ENCODE measurements at places on chromosomes 3 and 15.

DNA sequence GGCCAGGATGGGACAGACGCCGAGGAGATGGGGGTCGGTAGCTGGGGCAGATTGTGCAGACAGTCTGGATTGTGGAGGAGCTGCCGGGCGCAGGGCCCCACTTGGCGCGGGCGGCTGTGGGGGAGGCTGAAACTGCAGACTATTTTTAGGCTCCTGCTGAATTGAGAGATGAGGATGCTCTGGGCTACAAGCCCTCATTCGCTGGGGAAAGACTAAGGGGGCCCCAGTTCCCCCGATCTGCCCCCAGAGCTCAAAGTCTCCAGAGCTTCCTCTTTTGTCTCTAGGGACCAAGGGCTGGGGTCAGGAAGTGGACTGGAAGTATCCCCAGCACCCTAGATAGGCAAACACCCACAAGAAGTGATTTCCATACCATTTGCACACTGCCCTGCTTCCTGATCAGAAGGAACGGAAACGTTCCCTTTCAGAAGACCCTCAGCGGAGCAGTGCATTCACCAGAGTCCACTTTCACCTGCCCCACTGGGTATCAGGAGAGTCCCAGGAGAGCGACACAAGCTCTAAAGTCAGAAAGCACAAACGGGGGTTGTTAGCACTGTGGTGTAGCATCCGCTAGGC is 29.7 kb downstream of the SEMA7A start:
- no peak for DNase-seq

GRCh38 chr3:102570511-102570910 is 135.7 kb downstream of the ZPLD1 start:
- no peak for DNase-seq

DNA sequence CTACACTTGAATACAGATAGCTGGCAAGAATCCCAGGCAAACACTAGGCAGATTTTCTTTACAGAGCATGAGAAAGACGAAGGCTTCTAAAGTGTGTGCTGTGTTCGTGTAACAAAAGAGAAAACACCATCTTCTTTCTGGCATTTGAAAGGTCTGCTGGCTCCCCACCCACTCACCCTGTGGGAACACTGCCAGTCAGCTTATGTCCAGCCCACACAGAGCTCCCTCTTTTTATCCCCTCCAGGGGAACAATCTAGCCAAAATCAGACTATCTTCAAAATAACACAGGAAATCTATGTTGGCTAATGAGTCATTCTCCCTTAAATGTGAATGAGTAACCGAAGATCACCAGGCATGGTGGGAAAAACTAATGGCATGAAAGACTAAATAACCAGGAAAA is 45.6 kb upstream of the PAQR5 start:
- no peak for DNase-seq

- no peak for DNase-seq
Observed at GRCh38 chr3:28308196-28308595, 40.3 kb upstream of the ZCWPW2 start.

GRCh38 chr15:63528138-63528659 is 23.8 kb downstream of the USP3 start:
- no peak for DNase-seq

DNA sequence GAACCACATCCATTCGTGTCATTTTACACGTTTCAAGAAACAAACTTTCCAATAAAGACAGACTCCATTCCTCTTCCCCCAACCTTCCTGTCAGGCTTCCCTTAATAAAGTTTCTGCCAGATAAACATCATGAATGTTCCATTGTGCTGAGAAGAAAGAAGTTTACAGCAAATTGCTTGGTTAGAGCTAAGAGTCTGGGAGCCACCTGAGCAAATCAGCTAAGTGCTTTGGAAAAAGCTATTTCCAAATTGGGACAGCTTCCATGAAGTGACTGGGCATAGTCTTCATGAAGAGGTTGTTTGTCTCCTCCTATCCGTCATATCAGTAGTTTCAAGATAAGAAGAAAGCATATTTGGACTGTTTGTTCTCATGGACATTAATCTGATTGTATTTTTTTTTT is 77.0 kb downstream of the MAGI1 start:
- no peak for DNase-seq

- no peak for DNase-seq
Observed at GRCh38 chr3:51386852-51387229, 1.8 kb downstream of the MANF start.

DNA sequence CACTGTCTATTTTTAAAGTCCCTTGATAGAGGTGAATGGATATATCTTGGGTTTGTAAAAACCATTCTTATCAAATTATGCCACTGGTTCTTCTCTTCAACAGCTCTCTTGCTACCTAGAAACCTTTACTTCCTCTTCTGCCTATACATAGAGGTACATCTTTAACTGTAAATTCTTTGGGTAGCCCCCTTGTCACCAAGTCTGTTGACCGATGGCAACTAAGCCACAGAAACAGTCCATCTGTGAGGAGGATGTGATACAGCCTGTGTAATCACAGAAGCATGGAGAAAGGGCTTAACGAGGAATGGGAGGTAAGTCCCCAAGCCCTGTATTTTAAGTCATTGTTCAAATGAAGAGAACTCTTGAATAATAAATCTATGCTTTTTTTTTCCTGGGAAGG is 246.5 kb upstream of the MDFIC2 start:
- DNase-seq, result no peak

DNA sequence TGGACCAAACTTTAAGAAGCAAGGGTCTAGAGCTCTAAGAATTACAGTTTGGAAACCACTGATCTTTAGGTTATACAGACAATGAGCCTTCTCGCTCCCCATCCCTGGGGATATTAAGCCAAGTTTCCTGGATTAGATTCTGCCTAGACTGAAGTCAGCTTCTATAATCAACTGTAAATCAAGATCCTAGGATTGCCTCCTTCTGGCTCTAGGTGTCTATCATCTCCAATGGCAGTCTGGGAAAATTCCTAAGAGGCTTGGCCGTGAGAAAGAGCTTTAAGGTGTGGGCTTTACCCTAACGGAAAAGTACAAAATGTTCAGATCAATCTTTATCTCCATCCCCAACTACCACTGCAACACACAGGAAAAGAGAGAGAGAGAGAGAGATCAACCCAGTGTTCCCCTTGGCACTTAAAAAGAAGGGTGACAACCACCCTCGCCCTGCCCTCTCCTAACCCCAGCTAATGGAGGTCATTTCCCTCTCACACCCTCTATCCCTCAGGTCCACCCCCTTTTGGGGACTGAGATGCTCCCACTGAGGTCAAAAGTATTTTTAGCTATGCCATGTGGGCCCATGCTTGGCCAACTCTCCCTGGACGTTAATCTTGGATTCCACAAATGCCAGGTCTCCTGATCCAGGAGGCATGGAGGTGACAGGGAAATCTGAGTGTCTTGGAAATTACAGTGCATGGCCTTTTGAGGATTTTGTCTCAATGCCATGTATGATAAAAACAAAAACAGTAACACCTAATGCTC is 202.8 kb upstream of the BCL6 start:
- DNase-seq, result no peak

DNA sequence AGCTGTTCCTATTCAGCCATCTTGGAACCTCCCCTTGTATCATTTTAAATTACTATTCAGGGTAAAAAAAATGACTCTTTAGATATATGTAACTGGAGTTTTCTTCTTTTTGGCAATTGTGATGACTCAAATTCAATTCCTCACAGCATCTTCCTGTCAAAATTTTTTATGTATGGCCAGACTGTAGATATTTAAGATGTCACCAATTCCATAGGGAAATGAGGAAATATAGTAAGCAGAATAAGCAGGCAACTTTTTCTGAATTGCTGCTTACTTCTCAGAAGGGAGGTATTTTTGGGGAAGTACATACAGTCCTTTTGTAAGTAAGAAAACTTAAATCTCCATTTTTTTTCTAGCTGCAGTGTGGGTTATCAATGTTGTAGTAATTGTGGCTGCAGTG is 28.8 kb downstream of the EAF2 start:
- no peak for DNase-seq

DNA sequence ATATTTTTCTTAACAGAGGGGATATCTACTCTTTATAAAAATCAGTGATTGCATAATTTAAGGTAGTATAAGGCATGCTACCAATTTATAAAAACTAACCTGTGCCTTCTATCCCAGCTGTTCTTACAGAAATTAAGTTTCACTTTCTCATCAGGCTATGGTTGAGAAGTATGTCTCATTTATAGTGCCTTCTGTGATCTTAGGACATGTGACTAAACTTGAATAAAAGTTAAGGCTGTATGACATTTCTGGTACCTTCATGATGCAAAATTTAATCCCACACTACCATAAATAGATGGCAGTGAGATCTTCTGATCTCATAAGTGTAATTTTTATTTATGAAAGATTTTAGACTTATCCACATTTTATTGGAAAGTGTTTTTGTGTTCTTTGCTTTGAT is 12.6 kb downstream of the TIPARP start:
- no peak for DNase-seq

GRCh38 chr3:175274056-175274455 is 414.9 kb downstream of the NAALADL2 start:
- no peak for DNase-seq

DNA sequence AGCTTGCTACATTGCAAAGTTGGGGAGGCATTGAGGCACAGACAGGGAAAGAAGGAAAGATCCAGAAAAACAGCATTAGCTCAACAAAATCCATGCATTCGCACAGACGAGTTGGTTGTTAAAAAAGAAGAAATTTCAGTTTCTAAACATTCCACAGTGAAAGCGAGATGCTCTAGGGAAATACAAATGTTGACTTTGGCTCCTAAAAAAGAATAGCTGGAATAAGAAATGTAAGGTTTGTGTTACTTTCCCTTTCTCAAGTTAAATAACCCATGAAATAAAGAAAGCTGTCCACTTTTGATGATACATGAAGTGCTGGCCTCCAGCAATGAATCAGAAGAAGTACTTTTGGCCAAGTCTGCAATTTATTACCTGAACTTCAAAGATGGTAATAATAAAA is 465.1 kb downstream of the ERC2 start:
- DNase-seq, result no peak

DNA sequence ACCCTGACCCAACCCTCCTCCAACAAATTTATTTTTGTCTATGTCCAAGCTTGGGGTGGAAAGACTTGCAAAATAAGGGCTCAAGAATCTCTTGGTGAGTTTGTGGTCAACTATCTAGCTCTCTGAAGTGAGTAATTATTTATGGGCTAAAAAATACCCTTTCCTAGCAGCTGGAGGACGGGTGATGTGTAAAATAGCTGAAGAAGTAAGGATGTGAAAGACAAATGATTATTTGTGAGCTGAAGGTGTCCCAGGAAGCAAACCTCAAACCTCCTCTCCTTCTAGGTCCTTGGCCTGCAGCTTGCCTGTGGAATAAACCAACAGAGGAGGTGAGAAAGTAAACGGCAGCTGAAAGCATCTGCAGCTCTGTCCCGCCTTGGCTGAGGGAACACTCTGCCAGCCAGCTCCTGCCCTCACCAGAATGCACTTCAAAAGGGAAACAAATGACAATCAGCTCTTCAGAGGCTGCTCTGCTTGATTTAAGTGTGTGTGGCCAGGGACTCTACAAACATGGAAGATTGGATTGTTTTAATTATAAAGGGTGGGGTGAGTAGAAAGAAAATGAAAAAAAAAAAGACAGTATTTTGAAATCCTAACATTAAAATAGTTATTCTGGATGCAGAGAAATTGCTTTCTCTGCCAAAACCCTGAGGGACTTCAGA is 60.3 kb downstream of the TM4SF4 start:
- no peak for DNase-seq

GRCh38 chr3:187968883-187969580 is 184.9 kb upstream of the LPP start:
- DNase-seq, result no peak

DNA sequence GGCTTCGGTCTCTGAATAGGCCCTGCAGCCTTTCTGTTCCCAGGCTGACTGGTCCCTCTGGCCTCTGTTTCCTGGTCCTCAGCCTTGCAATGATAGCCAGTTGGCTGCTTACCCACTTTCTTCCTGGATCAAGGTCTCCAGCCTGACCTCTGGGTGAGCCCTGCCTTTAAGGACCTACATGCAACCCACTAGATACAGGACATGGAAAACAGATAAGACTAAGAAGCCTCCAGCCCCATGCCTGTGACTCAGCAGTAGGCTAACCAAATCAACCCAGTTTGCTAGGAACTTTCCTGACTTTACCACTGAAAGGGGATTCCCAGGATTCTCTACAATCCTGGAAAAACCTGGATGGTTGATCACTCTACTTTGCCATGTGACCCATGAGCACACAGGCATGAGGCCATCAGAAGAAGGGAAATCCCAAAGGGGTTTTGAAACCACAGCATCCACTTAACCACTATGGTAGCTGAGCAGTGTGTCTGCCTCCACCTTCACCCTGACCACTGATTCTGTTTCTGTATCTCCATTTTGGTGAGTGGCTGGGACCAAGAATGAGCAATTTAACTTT is 188.1 kb downstream of the CHST2 start:
- no peak for DNase-seq

- DNase-seq, result no peak
Observed at GRCh38 chr15:57743424-57743823, 36.9 kb downstream of the POLR2M start.

- no peak for DNase-seq
Observed at GRCh38 chr15:40343512-40343911, 2.8 kb upstream of the CCDC9B start.

DNA sequence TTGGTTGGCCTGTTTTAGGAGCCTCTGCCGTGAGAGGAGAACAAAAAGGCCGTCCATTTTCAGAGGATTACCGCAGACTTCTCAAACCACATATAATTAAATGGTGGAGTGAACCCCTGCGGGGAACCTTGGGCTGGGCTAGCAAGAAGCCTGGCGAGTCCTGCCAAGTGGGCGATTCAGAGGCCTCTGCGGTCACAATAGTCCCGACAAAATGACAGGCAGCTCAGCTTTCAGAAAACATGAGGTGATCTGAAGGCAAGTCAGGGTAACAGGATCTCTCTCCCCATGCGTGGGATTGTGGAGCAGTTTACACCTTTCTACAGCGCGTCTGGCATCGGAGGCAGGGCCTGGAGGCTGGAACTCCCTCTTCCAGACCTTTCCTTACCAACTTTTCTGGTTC is 134.8 kb downstream of the ASB7 start:
- no peak for DNase-seq

- DNase-seq, result no peak
Observed at GRCh38 chr3:129240436-129240835, 9.0 kb upstream of the COPG1 start.
